Activated T-cell treated with anti-CD3 and anti-CD28 coated beads, Interleukin-2, amount 50 U/mL, for 72 hours (primary cell): ENCODE measurements at places on chromosomes 7 and 10. TPM values are rescaled to one million over a fixed set of nuclear protein-coding genes. Genes with fewer than 3 reads are reported as not detected.
A peak's percentile ranks its signal among the peaks of the same experiment; 100 is the strongest.

The ZNF365 gene
- total RNA-seq: 0.12 TPM

The FOXI2 gene
- not detected for total RNA-seq

The CTAGE15 gene
- not detected for total RNA-seq

The MTG1 gene
- total RNA-seq: 58.0 TPM

The ANKRD22 gene
- total RNA-seq: 0.65 TPM

The HOXA10 gene
- total RNA-seq: 0.26 TPM

The ASAH2B gene
- total RNA-seq: 11.1 TPM

The CASP2 gene
- 128 TPM for total RNA-seq

- no peak overlapping the region for H3K27ac ChIP-seq
- H3K4me3 ChIP-seq: no peak overlapping the region
- DNase-seq: no peak
- H3K36me3 ChIP-seq: no peaks in the 10 kb centered on the region
- H3K4me1 ChIP-seq: no peaks in the 10 kb centered on the region
Observed at GRCh38 chr10:56496186-56496486, 135.1 kb upstream of the ZWINT start.

DNA sequence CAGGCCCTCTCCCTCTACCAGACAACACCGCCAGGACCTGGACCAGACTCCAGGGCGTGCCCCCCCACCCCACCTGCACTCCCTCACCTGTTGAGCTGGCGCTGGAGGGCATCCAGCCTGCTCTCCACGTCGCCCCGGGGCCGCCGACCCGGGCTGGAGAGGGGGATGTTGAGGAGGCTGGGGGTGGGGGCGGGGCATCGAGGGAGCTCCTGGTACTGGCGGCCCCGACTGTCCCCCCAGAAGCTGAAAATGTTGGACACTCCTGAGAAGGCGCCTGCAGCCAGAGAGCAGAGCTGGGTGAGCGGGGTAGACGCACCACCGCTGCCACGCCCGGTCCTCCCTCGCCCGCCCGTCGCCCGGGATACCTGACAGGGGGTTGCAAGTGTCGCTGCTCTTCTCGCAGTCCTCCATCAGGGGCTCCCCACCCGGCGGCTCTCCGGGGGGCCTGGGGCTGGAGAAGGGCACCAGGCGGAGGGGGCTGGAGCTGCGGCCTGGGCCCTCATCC, 30.8 kb downstream of the KCNH2 start:
- H3K4me3 ChIP-seq: no peak overlapping the region
- H3K4me1 ChIP-seq: peaks cover 5% of the 10 kb centered on the region
- DNase-seq: no peak
- no peaks in the 10 kb centered on the region for H3K36me3 ChIP-seq

DNA sequence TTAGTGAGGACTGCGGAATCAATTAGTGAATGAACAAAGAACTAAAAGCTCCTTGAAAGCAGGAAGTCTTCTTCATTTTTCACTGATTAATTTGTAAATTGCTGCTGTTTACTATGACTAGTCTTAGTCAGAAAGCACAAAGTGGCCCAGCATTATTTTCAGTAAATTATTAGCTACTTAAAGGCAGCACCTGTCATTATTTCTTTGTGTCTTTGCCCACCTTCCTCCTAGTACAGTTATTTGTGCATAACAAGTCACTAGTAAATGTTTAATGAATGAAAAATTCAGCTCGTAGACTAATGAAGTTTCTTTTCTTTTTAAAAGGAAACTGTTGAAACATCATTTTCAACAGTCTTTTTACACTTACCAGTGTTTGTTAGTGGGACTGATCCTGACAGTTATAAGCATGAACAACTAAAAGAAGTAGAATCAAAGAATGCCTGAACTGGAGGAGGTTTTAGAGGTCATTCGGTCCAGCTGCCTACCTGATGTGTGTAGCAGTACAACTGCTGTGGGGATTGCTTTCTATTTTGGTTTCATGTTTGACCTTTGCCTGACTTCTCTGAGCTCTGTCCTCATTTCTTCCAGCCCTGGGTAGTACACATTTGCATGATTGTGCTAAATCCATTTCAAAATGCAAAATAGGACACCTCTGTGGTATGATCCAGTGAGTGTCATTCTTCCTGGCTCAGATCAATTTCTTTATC, 140.0 kb upstream of the PHYHIPL start:
- no peak overlapping the region for H3K27ac ChIP-seq
- no peak overlapping the region for H3K4me3 ChIP-seq
- H3K27me3 ChIP-seq: no peaks in the 10 kb centered on the region
- no peaks in the 10 kb centered on the region for H3K4me1 ChIP-seq
- no peaks in the 10 kb centered on the region for H3K36me3 ChIP-seq

DNA sequence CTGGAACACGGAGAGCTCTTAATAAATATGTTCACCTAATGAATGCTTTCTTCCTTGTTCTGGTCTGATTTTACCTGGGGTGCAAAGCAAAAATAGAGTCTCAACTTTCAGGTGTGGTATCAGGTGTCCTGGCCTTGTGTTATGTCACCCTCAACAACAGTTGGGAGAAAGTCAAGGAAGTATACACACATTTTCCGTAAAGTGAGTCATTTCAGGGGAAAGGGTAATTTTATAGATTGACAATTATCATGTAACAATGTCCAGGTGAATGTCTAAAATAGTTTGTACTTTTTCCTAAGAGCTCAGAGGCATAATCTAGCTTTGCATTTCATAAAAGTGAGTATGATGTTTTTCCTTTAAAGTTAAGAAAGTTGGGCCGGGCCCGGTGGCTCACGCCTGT, 287.4 kb downstream of the SKIDA1 start:
- H3K36me3 ChIP-seq: no peaks in the 10 kb centered on the region
- no peaks in the 10 kb centered on the region for H3K4me1 ChIP-seq
- H3K4me3 ChIP-seq: no peak overlapping the region
- H3K27me3 ChIP-seq: no peaks in the 10 kb centered on the region
- no peak overlapping the region for H3K27ac ChIP-seq

DNA sequence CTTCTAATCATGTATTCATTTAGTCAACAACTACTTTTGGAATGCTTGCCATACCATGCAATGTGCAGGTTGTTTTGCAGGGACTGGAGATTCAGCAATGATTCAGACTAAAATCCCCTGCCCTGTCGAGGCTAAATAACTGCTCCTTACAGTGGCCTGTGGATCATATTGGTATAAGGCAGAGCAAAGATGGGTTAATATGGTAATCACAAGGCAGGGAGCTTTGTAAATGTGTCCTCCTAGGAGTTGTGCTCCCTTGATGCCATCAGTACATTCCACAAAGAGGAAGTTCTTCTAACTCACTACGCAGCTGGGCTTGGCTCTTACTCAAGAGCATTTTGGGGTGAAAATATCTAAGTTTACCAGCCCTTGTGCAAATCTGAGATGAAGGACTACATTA, 614 bp upstream of the IFIT2 start:
- H3K27ac ChIP-seq: peak overlapping the region; percentile 94
- H3K27me3 ChIP-seq: no peaks in the 10 kb centered on the region
- peak overlapping the region; percentile 90 for H3K4me3 ChIP-seq

GRCh38 chr7:136887317-136887716, 18.9 kb downstream of the CHRM2 start:
- no peak overlapping the region for H3K27ac ChIP-seq
- H3K4me1 ChIP-seq: no peaks in the 10 kb centered on the region
- H3K4me3 ChIP-seq: no peak overlapping the region
- DNase-seq: no peak
- H3K36me3 ChIP-seq: no peaks in the 10 kb centered on the region

DNA sequence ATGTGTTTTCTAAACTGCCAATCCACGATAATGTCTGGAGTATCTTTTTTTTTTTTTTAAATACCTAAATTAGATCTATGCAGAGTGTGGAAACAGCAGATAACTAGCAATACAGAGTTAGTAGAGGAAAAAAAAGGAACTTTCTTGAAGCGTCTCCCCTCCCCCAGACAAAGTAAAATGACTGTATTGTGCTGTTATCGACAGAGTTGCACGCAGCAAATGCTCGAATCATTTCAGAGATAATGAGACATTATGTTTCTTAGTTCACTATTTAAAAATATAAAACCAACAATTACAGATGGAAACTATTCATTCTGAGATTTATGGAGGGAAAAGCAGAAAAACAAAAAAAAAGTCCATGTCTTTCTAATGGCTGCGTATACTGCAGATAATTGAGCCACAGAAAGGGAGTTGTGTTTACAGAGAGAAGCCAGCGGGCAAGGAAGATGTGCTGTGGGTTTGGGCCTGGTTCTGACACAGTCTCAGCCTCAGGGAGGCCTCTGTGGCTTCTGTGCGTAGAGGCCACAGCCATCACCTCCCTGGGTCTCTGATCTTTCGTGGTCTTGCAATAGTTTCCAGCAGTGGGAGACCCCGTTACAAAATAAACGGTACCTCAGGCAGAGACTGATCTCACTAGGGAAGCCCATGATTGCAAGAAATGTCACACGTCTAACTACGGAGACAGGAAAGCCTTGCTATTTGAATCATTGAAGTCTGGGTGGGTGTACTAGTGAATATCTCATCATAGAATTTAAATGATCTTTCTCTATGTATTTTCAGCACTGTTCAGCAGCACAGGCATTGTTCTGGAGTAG, 19.1 kb upstream of the KLF6 start:
- DNase-seq: peak; percentile 80
- no peaks in the 10 kb centered on the region for H3K27me3 ChIP-seq
- H3K4me1 ChIP-seq: peaks cover 18% of the 10 kb centered on the region

GRCh38 chr10:72692744-72692993, 726 bp downstream of the MCU start:
- peak overlapping the region; percentile 0 for H3K27ac ChIP-seq
- H3K4me3 ChIP-seq: peak overlapping the region; percentile 89
- H3K27me3 ChIP-seq: no peaks in the 10 kb centered on the region
- no peaks in the 10 kb centered on the region for H3K36me3 ChIP-seq
- H3K4me1 ChIP-seq: peaks cover 37% of the 10 kb centered on the region
- DNase-seq: no peak

GRCh38 chr10:30072068-30072467, 12.7 kb upstream of the JCAD start:
- H3K27ac ChIP-seq: no peak overlapping the region
- no peaks in the 10 kb centered on the region for H3K36me3 ChIP-seq
- peaks cover 20% of the 10 kb centered on the region for H3K27me3 ChIP-seq
- no peaks in the 10 kb centered on the region for H3K4me1 ChIP-seq
- H3K4me3 ChIP-seq: no peak overlapping the region

DNA sequence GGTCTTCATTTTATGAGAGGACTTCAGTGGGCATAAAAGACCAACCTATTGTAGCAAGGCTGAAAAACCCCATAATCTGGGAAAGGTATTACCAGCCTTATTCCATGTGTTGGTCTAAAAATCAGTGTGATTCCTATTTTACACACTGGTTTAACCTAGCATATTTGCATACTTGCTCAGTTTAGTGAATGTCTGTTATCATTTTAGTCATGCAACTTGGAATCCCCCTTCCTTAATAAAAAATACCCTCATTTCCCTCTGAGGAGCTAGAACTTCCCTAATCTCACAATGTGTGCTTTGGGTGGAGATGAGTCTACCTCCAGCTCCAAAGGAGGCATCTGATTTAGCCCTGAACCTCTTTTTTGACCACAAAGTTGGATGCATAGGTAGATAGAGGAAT, 312.8 kb upstream of the SORCS1 start:
- H3K27me3 ChIP-seq: no peaks in the 10 kb centered on the region
- H3K4me3 ChIP-seq: no peak overlapping the region
- H3K4me1 ChIP-seq: no peaks in the 10 kb centered on the region
- no peaks in the 10 kb centered on the region for H3K36me3 ChIP-seq

- H3K4me3 ChIP-seq: peak overlapping the region; percentile 31
- peaks cover 10% of the 10 kb centered on the region for H3K4me1 ChIP-seq
- H3K27me3 ChIP-seq: peaks cover 11% of the 10 kb centered on the region
- H3K36me3 ChIP-seq: no peaks in the 10 kb centered on the region
- H3K27ac ChIP-seq: no peak overlapping the region
- no peak for DNase-seq
Observed at GRCh38 chr7:135800560-135800959, 51.9 kb upstream of the FAM180A start.

DNA sequence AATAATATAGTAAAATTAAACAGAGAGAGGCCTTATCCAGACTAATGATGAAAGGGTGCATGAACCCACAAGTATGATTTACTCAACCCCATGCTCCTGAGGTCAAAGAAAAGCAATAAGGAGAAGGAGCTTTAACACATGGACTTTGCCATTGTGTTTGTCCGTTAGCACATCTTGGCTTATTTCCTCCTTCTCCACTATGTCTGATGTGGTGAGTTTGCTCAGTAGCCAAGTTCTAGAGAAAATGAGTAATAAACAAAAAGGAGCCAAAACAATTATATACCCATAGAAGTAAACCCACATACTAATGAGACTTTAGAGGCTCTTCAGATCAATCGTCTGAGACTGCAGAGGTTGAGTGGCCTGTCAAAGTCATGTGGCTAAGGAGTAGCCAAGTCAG, 26.1 kb upstream of the ADD3 start:
- H3K27ac ChIP-seq: no peak overlapping the region
- H3K4me1 ChIP-seq: peaks cover 15% of the 10 kb centered on the region
- no peak for DNase-seq
- H3K36me3 ChIP-seq: no peaks in the 10 kb centered on the region
- no peaks in the 10 kb centered on the region for H3K27me3 ChIP-seq
- H3K4me3 ChIP-seq: no peak overlapping the region

DNA sequence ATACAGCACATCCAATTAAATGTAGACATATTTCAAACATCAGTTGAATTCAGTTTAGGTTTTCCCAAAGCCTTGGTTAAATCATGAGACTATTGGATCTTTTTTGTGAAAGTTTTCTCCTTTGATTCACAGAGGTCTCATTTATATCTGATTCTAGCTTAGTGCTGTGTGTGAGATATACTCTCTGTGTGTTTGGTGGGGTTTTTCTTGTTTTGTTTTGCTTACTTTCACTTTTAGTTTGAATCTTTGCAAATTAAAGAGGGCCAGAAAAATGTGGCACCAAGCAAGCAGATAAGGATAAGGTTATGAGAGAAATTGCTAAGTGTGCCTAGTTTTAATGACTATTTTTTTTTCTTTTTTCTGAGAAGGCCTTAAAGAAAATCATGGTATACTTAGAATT, 12.6 kb upstream of the OR6B1 start:
- peak overlapping the region; percentile 57 for H3K4me3 ChIP-seq
- H3K27me3 ChIP-seq: peaks cover 1% of the 10 kb centered on the region
- DNase-seq: no peak
- peaks cover 2% of the 10 kb centered on the region for H3K36me3 ChIP-seq

DNA sequence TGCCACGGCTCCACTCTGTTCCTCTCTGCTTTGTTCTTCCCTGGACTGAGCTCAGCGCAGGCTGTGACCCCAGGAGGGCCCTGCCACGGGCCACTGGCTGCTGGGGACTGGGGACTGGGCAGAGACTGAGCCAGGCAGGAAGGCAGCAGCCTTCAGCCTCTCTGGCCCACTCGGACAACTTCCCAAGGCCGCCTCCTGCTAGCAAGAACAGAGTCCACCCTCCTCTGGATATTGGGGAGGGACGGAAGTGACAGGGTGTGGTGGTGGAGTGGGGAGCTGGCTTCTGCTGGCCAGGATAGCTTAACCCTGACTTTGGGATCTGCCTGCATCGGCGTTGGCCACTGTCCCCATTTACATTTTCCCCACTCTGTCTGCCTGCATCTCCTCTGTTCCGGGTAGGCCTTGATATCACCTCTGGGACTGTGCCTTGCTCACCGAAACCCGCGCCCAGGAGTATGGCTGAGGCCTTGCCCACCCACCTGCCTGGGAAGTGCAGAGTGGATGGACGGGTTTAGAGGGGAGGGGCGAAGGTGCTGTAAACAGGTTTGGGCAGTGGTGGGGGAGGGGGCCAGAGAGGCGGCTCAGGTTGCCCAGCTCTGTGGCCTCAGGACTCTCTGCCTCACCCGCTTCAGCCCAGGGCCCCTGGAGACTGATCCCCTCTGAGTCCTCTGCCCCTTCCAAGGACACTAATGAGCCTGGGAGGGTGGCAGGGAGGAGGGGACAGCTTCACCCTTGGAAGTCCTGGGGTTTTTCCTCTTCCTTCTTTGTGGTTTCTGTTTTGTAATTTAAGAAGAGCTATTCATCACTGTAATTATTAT, 1.2 kb downstream of the CLDN4 start:
- H3K4me3 ChIP-seq: no peak overlapping the region
- no peaks in the 10 kb centered on the region for H3K36me3 ChIP-seq
- H3K27ac ChIP-seq: no peak overlapping the region
- peaks cover 21% of the 10 kb centered on the region for H3K4me1 ChIP-seq
